Osteoblast (primary cell): ENCODE measurements at places on chromosomes 6 and 20. TPM values are rescaled to one million over a fixed set of nuclear protein-coding genes. Genes with fewer than 3 reads are reported as not detected.

Gene CRISP3
- total RNA-seq: not detected in 2 replicates

Gene SNAP25
- total RNA-seq: 1.8 TPM in 2 replicates

Gene ZNF831
- total RNA-seq: not detected in 2 replicates

Gene RBPJL
- total RNA-seq: not detected in 2 replicates

- peak overlapping the region; percentile 35 for H3K27ac ChIP-seq
- H3K36me3 ChIP-seq: no peaks in the 10 kb centered on the region
- peak; percentile 86 for DNase-seq
- H3K27me3 ChIP-seq: no peaks in the 10 kb centered on the region
- H3K4me3 ChIP-seq: no peak overlapping the region
Measured at GRCh38 chr6:42190554-42191183, 4.1 kb downstream of the GUCA1B start.

DNA sequence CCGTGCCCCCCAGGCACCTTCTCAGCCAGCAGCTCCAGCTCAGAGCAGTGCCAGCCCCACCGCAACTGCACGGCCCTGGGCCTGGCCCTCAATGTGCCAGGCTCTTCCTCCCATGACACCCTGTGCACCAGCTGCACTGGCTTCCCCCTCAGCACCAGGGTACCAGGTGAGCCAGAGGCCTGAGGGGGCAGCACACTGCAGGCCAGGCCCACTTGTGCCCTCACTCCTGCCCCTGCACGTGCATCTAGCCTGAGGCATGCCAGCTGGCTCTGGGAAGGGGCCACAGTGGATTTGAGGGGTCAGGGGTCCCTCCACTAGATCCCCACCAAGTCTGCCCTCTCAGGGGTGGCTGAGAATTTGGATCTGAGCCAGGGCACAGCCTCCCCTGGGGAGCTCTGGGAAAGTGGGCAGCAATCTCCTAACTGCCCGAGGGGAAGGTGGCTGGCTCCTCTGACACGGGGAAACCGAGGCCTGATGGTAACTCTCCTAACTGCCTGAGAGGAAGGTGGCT is 960 bp downstream of the TNFRSF6B start:
- H3K27me3 ChIP-seq: no peaks in the 10 kb centered on the region
- H3K36me3 ChIP-seq: no peaks in the 10 kb centered on the region
- no peak overlapping the region for H3K27ac ChIP-seq
- peak; percentile 87 for DNase-seq
- peaks cover 31% of the 10 kb centered on the region for H3K4me1 ChIP-seq
- no peak overlapping the region for H3K4me3 ChIP-seq
